NCI-H524 treated with DMSO at 0.1 percent for 48 hours (cell line): ENCODE measurements at places on chromosomes 6 and 20.

GRCh38 chr20:18678549-18679419 lies 90.9 kb downstream of the DTD1 start:
- DNase-seq, result no peak

DNA sequence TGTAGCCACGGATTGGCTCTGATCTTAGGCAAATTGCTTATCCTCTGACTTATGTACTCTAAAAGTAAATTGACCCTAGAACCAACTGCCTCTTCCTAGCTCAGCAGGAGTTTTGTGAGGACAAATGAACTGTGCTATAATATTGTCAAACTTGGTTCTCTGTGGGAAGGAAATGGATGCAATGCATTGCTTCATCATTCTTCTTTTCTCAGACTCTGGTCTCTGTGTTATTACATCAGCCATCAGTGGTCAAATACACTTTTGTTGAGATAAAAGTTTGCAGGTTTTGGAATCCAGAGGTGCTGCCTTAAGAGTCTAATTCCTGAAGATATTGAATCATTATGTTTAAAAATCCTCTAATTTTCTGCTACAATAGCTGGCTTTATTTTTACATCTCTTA lies 64.9 kb downstream of the SLC24A3 start:
- DNase-seq, result no peak

DNA sequence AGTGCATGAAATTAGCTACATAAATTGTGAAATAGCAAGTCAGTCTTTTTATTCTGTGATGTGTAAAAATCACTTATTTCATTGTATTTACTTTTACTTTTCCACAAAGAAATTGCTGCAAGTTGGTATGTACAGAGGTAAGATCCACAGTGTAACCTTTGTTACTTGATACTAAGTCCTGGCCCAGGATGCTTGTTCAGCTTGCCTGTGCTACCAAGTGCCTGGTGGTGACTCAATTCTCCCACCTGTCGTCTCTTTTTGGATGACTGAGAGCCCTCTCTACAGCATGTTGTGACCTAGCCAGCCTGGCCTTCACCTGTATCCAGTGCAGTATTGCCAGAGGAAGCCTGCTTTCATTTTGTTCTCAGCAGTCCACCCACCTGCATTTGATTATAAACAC lies 54.9 kb downstream of the ANKRD6 start:
- no peak for DNase-seq

- DNase-seq, result no peak
These were observed 66.4 kb downstream of the MKKS start for GRCh38 chr20:10367693-10367942.

- no peak for DNase-seq
These were observed 74.4 kb downstream of the DOK5 start for GRCh38 chr20:54549658-54550326.

DNA sequence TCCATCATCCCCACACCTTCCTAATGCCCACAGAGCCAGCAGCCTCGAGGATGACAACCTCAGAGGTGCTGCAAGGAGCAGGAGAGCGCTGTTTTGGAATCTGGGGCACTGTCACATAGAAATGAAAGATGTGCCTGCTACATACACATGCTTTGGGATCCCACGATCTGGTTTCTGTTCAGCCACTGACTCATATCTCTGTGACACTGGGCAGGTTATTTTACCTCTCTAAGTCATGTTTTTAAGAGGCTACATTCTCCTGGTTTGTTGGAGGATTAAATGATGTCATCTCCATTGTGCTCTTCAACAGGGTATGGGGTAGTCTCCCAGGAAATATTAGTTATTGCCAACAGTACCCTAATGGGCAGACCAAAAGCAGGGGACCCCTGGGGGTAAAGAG lies 32.6 kb upstream of the TAB2 start:
- no peak for DNase-seq

GRCh38 chr6:130933712-130934200 lies 106.5 kb downstream of the SMLR1 start:
- no peak for DNase-seq

GRCh38 chr6:90227673-90228072 lies 69.0 kb downstream of the BACH2 start:
- no peak for DNase-seq

- no peak for DNase-seq
These were observed 77.4 kb upstream of the F13A1 start for GRCh38 chr6:6397842-6398241.

GRCh38 chr6:15408758-15409157 lies 162.9 kb downstream of the JARID2 start:
- DNase-seq, result no peak

- no peak for DNase-seq
These were observed 261.2 kb upstream of the PLCB4 start for GRCh38 chr20:8807480-8808201.

DNA sequence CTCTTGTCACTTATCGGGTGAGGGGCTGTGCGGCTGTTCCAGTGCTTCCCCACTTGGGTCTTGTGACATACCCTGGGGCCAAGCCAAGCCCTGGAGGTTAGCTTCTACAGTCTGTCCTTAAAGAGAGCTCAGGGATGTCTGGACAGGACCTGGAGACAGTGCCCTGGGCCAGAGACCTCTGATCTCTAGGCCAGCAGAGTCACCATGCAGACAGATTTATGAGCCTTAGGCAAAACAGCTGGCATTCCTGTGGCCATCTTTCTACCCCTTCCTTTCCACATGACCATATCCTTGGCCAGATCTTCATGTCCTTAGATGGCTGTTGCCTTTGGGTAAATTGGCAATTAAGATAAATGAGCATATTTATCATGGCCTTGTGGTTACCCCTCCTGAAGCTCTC lies 678.6 kb downstream of the MAFB start:
- DNase-seq, result no peak

- no peak for DNase-seq
These were observed 9.3 kb downstream of the PREX1 start for GRCh38 chr20:48818481-48818987.

- DNase-seq, result no peak
These were observed 224.9 kb downstream of the ANKRD60 start for GRCh38 chr20:58003525-58003924.

GRCh38 chr6:122722746-122723145 lies 56.8 kb upstream of the FABP7 start:
- no peak for DNase-seq

- DNase-seq, result no peak
These were observed 47.1 kb upstream of the TBC1D7 start for GRCh38 chr6:13375360-13375878.

GRCh38 chr6:84017709-84018452 lies 15.7 kb upstream of the MRAP2 start:
- DNase-seq, result no peak
